ENCODE measurements at places on chromosomes 7 and 10.

GRCh38 chr10:50991456-50992355, 82.6 kb upstream of the PRKG1 start:
- DNase-seq = no peak

DNA sequence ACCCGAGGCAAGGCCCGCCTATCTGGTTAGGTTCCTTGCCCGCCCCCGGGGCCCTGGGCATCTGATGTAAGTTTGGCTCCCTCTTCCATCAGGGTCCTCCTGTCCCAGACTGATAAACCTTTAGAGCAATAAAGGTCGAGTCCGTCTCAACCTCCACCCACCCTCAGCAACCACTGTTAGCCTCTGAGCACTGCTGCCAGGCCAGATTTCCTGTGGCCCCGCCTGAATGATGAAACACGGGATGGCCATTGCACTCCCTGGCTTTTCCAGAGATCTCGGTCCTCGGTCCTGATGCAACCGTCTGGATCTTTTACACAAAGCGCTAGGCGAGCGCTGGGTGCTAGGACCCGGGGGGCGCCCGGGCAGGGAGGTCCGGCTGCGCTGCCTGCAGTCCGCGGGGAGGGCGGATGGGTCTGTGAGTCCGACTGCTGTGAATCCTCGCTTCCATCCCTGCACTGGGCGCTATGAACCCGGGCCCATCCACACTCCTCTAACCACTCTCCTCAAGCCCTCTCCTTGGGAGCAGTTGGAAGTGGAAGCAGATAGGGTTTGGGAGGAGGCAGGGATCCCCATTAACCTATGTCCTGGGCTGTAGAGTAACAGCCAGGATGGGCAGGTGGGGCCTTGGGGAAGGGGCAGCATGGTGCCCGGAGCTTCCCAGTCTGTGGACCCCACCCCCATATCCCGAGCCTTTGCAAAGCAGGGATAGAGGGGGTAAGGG, 875 bp upstream of the DDIT4 start:
- DNase-seq = peak; percentile 97

DNA sequence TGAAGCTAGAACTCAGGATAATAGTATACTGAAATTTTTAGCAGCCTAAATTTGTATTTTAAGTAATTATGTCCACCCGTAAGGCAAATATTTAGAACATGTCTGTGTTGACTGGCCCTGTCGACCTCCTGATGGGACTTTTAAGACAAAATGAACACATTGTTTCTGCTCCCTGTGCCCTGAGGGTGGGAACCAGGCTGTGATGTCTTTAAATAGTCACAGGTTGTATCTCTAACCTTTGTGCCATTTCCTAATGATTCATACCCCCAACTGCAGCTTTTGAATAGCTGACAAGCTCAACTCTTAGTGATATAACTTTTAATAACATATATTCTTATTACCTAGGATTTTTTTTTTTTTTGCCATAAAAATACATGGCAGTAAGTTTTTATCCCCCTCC, 494.9 kb upstream of the AKR1E2 start:
- no peak for DNase-seq

DNA sequence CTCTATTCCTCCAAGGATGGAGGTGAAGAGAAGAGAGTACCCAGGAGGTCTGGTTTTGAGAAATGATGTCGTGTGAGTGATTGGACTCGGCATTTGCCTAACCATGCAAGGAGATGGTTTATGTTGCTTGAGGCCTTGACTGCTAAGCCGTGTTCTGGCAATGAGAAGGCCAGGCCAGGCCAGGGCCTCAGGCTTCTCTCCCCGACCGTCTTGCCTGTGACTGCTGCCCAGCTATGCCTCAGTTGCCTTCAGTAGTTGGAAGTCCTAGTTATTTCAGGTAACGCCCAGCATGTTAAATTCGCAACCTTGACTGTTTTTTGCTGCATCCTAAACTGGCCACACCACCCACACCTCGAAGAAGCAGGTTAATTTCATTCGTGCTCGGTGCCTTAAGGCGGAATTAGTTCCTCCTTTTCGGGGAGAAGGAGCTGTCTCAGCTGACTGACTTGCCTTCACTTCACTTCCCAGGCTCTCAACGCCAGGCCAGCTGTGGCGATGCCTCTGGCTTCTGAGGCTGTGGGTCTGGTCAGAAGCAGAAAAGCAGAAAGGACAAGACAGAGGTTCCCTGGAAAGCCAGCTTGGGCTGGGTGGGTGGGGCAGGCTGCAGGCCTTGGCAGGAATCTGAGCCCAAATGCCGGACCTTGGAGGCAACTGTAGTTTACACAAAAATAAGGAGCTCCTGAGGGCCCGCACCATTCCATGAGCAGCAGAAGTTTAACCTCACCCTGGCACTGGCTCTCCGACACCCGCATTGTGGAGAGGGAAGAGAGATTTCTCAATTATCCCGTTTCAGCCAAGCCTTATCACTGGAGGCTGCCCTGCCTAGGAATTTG, 61.9 kb upstream of the SAMD8 start:
- peak; percentile 63 for DNase-seq

GRCh38 chr7:108257954-108258353, 127.8 kb upstream of the LAMB4 start:
- DNase-seq = no peak

- no peak for DNase-seq
Measured at GRCh38 chr7:113722006-113722405, 196.8 kb downstream of the PPP1R3A start.

DNA sequence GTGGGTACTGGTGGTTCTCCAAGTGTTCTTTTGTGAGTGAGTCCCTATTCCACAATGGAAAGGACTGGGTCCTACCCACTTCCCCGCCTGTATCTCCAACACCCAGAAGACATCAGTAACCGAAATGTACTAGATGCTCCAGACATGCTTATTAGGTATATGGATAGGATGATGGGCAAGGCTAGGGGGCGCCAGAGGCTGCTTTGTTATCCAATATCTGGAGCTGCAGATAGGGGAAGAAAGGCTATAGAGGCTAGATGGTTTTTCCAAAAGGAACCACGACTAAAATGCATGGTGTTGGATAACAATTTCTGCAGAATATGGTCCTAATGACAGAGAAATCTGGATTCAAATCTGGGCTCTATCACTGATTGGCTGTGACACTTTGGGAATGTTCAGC, 56.2 kb upstream of the TM9SF3 start:
- peak; percentile 94 for DNase-seq

DNA sequence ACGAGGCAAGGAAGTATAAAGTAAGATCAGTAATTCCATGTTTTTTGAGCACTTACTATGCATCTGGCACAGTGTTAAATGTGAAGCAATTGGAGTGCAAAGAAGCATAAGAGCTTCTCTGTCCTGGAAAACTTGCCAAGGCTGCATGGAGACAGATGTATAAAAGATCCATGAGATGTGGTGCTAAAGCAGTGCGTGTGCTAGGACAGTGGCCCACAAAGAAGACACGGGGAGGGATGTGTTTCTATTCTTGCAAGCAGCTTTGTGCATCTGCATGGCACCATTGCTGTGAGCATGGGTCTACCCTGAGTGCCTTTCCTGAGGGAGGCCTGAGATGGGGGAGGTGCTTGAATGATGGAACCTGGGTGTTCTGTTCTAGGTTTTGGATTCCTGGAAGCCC, 5.1 kb upstream of the CDHR3 start:
- DNase-seq = no peak

- no peak for DNase-seq
Measured at GRCh38 chr10:101579516-101579870, 8.6 kb downstream of the POLL start.

- peak; percentile 92 for DNase-seq
Measured at GRCh38 chr10:70130878-70131559, 1.6 kb downstream of the AIFM2 start.

DNA sequence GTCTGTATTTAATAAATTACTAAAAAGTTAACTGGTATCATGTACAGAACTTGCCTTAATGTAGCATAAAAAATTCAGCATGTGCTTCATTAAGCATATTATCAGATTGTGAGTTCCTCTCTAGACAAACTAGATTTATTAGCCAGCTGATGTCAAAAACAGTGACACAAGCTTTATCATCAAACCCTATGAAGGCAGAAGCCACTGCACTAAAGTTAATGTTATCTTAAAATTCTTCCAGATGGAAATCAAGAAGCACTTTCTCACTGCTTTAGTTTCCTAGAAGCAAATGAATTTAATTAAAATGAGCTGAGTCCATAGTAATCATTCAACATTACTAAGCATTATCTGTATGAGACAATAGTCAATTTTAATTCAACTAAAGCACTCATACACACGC, 96.4 kb downstream of the ARHGAP12 start:
- no peak for DNase-seq

DNA sequence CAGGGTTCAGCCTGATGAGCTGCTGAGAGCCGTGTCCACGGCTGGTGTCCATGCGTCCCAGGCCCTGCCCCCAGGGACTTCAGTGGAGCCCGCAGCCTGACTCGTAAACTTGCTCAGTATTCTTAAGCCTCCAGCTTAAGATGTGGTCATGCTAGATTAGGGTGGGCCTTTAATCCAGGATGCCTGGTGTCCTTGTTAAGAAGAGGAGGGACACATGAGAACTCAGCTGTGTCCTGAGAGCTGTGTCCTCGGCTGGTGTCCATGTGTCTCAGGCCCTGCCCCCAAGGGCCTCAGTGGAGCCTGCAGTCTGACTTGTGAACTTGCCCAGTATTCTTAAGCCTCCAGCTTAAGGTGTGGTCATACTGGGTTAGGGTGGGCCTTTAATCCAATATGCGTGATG, 23.0 kb downstream of the DOCK1 start:
- no peak for DNase-seq

DNA sequence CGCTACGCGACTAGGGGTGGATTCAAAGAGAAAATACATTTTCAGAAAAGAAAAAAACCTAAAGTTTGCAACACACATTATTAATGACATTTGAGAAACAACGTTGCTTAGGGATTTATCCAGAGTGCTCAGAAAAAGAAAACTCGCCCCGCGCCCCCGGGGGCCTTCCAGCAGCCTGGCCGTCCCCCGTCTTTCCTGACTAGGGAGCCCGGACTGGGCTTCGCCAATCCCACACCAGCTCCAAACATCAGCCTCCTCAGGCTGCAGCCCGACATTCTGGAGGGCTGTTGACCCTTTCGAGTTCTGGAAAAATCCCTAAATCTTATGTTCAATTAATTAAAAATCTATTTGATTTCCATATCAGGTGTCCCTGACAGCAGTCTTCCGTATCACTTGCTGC, 48.6 kb downstream of the CLEC2L start:
- no peak for DNase-seq

DNA sequence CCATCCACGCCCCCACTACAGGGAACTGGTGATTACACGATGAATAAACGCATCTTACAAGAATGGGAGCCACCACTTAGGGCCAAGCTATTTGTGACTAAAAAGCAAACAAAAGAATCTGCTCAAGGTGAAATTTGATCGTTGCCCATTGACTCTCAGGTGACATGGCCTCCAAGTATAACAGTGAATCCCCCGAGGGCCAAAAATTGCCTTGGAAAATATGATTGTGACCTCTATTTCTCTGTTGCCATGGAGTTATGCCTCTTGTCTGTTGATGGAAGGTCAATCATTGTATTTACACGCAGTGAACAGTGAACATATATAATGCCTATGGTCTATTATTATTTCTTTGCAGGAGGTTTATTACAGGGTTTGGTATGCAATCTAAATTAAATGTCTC, 282.3 kb downstream of the KLF6 start:
- no peak for DNase-seq

DNA sequence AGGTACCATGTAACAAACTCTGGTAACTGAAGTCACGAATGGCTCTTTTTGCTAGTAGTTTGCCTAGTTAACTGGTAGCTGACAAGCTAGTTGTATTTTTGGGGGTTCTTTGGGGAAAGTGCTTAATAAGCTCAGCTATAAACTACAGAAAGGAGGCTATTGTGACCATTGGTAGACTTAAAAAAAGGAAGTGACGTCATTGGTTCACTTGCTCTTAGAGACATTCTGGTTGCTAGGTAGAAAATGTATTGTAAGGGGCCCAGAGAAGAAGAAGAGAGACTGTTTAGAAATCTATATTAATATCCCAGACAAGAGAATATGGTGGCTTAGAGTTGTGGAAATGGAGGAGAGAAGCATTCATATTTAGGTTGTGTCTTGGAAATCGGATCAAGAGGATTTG, 103.0 kb downstream of the NXPH1 start:
- DNase-seq = no peak

DNA sequence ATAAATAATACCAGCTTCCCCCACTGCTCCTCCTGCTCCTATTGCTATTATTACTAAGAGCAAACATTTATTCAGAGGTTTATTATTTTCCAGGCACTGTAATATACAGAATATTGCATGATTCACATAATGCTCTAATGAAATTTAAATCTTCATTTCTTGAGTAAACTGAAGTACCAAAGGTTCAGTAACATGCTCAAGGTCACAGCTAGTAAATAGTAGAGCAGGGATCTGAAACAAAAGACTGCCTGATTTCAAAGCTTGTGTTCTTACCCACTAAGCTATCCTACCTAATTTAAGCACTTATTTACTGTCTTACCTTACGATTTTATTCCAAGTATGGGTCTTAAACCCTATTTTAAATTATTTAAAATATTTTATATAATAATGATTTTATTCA, 126.2 kb downstream of the SNX13 start:
- no peak for DNase-seq

DNA sequence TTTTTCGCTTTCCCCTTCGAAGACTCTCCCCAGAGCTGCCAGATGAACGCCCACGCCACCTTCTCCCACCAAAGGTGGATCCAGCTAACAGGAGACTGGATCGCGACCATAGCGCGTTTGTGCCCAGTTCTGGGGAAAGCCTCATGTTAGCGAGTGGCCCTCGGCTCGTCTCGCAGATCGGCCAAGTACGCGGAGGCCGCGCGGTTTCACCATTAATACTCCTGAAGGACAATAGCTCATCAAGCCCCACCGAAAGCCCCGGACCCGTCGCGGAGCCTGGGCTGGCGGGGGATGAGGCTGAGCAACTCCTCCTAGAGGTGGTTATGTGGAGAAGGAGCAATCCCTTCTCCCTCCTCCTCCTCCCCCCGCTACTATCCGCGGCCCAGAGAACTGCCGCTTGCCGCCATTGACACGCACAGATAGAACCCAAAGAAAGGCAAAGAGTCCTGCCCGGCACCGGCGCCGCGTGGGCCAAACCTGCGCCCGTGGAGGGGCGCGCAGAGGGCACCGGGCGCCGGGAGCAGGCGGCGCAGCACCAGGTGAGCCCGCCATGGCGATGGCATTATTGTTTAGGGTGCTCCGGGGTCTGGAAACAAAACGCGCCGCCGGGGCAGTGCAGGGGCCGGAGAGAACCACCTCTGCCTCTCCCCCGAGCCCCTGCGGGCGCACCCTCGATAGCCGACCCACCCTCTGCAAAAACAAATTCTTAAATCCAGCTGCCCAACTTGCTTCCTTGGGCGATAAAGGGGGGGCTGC, at the start of gene MACROH2A2:
MACROH2A2 (plus strand) TSS at position 385 of the 756 bp plus-strand sequence. CDS start 22,813 bp downstream, outside the sequence.
- peak; percentile 38 for DNase-seq

- no peak for DNase-seq
Measured at GRCh38 chr10:66604195-66604594, 321.6 kb upstream of the LRRTM3 start.

- no peak for DNase-seq
Measured at GRCh38 chr7:27163288-27164044, 1.9 kb downstream of the HOXA9 start.

- DNase-seq = no peak
Measured at GRCh38 chr7:92119213-92119759, 15.0 kb downstream of the CYP51A1 start.

- DNase-seq = no peak
Measured at GRCh38 chr7:155429651-155430050, 28.3 kb upstream of the EN2 start.

- DNase-seq = no peak
Measured at GRCh38 chr10:42951486-42952251, 125.2 kb upstream of the RET start.

GRCh38 chr10:62471711-62472110, 97.5 kb downstream of the ZNF365 start:
- no peak for DNase-seq
